Spinal cord (tissue), 10 donors: ENCODE measurements at places on chromosomes 5 and 9. TPM values are rescaled to one million over a fixed set of nuclear protein-coding genes. Genes with fewer than 3 reads are reported as not detected.
A peak's percentile ranks its signal among the peaks of the same experiment; 100 is the strongest.

The SLC27A6 gene
- 2.0 TPM for polyA plus RNA-seq

DNA sequence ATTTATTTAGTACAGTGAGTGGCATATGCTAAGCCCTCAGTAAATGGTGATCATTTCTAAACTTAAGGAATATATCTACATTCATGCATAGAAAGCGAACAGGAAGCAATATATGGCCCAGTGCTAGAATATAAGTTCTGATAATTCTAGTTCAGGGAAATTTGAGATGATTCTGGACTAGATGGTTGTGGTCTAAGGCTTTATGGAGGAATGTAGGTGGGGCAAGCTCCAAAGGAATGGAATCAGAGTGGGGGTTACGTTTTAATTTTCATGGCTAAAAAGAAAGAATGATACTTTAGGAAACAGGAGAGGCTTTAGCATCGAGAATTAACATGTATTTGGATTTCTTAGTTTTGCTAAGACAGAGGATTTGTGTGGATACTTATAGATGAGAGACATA, 56.1 kb downstream of the MTREX start:
- DNase-seq = no peak

The LCP2 gene
- polyA plus RNA-seq = 9.6 TPM

- no peak for DNase-seq
These were observed 8.2 kb downstream of the CSF1R start for GRCh38 chr5:150077996-150078801.

GRCh38 chr5:143342607-143343006, 60.9 kb downstream of the NR3C1 start:
- no peak for DNase-seq

- DNase-seq = no peak
These were observed 6.2 kb downstream of the TENT4A start for GRCh38 chr5:6719417-6719816.

- no peak for DNase-seq
These were observed 4.9 kb upstream of the SH3PXD2B start for GRCh38 chr5:172458976-172459782.

DNA sequence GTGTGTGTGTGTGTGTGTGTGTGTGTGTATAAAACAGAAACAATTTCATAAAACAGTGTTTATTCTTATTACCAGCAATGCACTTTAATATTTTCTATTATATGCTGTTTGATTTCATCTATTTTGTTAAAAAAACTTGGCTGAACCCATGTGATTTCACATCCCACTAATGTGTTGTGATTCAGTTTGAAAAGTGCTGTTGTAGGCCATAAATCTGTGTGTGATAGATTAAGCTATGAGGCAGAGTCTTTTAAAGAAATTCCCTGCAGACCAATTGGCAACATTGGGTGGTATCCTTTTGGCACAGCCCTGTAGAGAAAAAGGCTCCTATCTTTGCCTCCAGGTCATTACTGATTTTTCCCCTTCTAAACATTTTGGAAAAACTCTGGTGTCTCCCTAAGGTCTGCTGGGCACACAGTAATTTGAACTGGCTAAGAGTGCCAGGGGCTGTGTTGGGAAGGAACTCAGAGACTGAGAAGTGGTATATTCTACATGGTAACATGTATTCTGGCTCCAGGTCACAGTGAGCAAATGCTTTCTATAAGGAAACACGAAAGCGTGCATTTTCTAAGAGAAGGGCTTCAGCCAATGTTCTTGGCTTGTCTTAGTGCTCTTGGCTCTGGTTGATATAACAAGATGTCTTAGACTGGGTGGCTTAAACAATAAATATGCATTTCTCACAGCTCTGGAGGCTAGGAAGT, 4.5 kb downstream of the CAMK4 start:
- DNase-seq = no peak

DNA sequence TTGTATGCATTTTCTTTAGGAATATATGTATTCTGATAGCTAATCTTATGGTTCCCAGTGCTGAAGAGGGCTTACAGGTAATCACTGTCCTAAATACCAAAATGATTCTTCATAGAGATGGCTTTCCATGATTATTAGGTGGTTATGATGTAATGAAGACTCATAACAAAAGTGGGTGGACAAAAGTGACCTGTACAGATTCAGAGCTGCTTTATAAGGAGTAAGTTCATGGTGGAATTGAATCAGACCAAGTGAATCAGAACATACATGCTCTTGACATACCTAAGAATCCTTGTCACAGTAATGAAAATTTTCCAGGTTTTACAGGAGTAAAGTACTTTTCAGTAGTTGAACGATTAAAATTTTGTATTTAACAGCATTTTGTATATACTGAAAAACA, 105.6 kb downstream of the NIPBL start:
- no peak for DNase-seq

The FAXDC2 gene
- polyA plus RNA-seq = 19.3 TPM

DNA sequence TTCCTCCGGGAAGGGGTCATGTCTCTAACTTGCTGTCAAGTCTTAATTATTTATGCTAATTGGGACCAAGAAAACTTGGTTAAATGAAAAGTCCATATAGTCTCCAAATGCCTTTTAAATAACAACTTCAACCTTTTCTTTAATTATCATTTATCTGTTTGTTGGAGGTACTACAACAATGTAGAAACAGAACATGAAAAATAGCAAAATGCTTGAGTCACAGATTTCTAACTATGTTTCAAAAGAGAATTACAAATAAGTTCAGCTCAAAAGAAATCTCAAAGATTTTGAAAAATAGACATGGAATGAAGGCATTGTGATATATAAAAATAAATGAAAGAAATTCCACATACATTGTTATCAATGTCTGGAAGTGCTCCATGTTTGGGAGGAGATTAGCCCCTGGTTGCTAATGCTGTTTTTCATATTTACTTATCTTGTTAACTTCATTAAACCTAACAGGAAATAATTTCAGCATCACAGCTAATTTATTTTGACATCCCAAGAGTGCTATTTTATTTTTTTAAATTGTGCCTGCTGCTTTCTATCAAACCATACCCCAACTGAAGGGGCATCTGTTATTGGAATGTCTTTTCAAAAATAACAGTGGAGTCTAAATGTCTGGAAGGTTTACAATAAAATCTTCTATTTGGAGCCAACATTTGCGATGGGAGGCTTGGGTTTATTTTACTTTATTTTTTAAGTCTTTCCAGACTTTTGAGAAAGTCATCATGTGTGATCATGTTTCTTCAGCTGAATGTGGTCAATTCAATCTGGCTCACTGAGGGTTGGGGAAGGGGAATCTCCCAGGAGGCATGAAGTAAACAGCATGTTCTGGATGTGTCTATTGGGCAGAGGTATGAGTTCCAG, 53.1 kb upstream of the ANKRD55 start:
- no peak for DNase-seq

- no peak for DNase-seq
These were observed 23.0 kb upstream of the CEP72 start for GRCh38 chr5:589173-589572.

DNA sequence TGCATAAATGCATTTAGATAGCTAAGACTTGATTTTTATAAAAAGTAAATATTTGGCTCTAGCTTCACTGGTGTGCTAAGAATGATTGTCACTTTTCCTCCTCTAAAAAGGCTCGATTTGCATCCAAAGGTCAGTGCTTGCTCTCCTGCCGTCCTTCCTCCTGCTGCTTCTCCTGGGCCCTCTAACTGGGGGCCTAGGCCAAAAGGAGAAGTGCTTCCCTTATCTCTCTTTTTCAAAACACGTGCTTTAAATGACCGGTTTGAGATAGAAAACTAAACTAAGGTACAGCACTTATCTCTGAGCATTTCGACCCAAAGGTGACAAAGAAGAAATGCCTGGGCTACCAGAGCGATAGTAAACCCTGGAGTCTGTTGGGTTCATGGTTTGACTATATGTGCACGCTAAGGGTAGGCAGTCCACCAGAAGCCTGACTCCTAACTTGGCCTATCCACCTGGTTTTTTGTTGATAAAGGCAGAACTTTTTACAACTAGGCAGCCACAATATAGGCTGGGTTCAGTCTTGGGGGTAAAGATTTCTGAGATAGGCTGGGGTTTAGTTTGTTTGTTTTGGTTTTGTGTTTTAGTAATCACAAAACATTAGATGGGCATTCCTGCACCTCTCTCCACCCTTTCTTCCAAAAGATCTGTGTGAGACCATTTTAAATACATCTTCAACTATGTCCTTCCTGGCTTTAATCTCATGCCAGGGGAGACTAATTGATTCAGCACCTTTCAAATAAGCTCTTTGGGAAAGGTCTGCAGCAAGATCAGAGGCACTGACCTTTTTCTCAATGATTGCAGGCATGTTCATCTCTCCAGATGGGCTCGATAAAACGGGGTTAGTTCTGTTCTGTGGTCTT, 3.8 kb downstream of the NR2F1-AS1 start:
- DNase-seq = peak; percentile 24

GRCh38 chr5:180343831-180344695, 9.1 kb downstream of the GFPT2 start:
- DNase-seq = no peak

The CCL28 gene
- 2.4 TPM for polyA plus RNA-seq

DNA sequence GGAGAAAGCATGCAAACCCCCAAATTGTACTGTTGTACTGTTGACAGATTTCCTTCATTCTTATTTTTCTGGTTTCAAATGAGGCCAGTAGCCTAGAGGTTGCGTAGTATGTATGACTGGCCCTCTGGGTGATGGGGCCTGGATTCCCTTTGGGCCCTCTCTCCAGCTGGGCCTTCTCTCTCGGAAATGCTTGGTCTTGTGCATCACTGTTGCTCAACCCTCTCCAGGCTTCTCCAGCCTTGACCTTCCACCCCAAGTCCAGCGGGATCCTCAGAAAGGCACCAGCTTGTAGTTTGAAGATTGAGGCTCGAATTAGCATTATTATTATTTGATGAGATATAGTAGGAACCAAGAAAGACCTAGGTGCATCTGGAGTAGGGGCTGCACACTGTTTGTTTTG, 87.0 kb downstream of the ANGPTL2 start:
- DNase-seq = no peak
